ENCODE measurements at places on chromosomes 5 and 9.

GRCh38 chr9:108213511-108213910, 642.3 kb downstream of the ACTL7B start:
- DNase-seq, result no peak

GRCh38 chr5:62260513-62260912, 45.5 kb upstream of the KIF2A start:
- no peak for DNase-seq

DNA sequence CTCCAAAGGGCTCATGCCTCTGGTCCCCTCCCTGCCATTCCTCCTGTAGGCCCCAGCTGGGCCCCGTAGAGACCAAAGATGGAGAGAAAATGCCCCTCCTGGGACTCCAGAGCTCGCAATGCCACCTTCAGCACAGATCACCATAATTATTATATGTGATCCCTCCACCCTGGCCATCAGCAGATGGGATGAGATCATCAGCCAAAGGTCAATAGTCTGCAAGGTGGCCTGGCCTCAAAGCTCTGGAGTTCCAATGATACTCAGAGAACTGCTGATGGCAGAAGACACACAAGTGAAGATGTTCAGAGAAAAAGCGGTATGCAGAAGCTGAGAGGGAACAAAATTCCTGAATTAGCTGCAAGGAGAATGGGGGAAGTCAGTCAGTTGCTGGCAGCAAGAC, 5.0 kb downstream of the RPP25L start:
- DNase-seq, result no peak

DNA sequence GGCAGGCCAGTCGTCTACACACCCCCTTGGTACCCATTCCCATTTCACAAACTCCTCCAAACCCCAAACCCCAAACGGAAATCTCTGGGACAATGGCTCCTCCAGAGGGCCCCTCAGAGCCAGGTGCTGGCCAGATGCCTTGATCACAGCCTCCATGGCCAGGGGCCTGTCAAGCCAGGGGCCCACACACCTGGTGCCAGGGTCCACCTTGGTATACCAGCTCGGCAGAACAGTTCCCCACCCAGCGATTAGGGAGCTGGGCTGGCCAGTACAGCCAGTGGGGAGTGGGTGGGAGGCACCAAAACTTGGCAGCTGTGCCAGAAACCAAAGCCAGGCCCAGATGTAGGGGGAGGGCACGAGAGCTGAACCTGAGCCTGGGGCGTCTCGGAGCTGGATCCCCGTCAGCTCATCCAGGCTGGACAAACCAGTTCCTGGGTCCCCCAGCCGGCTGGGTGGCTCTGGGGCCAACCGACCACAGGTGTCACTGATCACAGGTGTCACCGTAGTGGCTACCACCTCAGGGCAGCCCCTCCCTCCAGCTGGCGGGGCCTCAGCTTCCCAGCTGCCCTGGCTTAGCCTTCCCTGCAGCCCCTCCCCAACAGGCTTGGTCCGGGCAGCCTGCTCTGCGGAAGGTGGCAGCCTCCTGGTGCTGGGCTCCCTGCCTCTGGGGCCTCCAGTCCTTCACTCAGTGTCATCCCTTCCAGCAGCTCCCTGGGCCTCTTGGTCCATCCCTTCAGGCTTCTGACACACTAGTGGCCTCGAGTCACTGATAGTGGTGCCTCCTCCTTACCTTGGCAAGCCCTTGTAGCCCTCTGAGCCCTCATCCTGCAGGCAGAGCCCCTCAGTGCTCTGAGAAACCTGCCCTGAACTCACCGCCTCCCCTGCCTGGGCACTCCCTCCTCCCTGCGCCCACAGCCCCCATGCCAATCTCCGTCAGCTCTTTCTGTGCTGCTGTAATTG, 6.6 kb upstream of the RMND5B start:
- no peak for DNase-seq

DNA sequence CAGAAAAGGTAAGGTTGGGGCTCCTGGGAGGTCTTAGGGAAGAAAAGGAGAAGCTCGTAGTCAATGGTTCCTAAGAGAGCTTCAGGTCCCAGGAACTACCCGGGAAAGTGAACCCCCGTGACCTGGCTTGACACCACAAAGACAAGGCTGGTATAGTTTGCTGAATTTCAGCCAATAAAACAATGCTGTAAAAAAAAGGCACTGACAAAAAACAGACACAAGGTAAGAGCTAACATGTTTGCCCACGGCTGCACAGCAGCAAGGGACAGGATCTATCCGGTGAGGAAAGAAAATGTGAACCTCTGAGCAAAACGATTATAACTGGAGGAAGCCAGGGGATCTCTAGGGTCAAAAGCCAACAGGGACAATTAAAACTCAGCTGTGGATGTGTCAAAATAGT, 17.1 kb downstream of the SLIT3 start:
- DNase-seq, result no peak

DNA sequence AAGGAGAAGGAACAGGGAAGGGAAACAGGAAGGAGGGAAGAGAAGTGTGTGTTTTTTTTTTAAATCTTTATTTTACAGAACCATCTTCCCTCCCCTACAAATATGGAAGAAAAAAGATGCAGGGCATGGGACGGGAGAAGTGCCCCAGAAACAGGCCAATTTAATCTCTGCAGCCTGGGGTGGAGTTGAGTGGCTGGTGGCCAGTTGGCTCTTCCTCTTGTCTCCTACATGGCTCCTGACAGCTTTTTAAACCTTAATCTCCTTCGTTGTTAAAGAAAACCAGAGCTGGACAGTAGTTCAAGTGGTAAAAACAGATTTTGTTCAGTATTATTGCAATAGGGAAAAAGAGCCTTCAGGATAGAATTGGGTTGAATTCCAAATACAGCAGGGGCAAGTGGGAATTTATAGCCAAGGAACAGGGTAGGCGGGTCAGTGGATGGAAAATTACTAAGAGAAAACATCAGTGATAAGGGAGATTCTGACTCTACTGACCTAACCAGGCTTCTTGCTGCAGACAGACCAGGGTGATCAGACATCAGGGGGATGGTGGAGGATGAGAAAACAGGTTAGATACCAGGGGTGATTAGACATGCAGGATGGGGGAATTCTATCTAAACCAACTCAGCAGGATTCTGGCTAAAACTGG, 125.1 kb upstream of the CLINT1 start:
- DNase-seq, result no peak

DNA sequence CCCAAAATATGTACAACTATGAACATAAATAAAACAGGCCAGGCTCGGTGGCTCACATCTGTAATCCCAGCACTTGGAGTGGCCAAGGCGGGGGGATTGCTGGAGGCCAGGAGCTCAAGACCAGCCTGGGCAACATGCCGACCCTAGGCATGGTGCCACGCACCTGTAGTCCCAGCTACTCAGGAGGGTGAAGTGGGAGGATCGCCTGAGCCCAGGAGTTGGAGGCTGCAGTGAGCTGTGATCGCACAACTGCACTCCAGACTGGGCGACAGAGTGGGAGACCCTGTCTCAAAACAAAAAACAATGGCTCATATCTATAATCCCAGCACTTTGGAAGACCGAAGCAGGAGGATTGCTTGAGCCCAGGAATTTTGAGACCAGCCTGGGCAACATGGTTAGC, 1.5 kb downstream of the HAUS6 start:
- DNase-seq, result no peak

DNA sequence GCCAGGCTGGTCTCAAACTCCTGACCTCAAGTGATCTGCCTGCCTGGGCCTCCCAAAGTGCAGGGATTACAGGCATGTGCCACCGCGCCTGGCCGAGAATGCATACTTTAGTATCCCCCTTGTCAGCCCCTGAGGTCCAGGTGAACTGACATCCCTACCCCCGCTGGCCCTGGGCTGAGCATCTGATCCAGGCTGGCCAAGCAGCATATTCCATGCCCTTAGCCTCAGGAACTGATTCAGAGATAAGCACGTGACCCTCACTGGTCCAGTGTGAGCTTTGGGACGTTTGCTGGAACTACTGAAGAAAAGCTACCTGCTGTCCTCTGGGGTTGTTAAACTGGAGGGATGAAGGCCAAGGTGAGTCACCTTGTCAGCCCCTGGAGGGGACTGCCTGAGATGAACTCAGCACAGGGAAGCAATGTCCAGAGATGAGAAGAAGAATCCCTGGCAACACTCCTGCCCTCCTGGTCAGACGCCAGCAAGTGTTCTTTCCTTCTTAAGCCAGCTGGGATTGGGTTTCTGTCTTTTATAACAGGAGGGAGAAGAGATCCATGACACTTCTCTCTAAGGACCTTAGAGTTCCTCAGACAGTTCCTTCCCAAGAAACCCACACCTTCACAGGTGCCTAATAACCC, 59.1 kb upstream of the FBXW11 start:
- DNase-seq, result no peak

GRCh38 chr9:88187631-88188030, 49.4 kb upstream of the SPATA31C2 start:
- no peak for DNase-seq

DNA sequence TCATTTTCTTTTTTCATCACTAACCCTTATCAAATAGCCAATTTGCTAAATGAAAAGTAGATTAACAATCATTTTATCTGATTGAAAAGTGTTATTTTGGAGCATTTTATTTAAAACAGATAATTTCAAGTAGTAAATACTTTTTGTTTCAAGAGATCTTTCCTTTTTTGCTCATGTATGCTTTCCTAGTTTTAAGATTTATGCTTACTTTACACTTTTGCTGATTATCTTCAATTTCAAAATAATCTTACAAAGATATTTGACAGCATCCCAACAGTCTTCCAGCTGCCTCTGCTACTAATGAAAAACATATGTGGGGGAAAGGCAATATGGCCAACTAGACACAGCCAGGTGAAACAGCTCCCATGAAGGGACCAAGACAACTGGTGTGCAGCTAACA, 1027.3 kb upstream of the CDH9 start:
- DNase-seq, result no peak

DNA sequence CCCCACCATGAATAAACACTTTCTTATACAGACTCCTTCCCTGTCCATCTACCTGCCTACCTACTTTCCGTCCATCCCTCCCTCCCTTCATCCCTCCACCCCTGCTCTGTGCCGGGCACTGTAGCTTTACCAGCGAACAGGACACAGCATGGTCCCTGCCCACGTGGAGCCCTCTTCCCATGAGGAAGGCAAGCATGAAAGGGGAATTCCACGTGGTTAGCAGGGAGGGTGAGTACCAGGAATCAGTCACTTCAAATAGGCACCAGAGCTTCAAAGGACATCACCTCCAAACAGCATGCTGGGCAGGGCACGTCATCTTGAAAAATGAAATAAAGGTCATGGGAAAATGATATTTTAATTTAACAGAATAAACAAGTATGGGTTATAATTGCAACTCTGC, 35.0 kb upstream of the TDRD7 start:
- DNase-seq, result no peak

DNA sequence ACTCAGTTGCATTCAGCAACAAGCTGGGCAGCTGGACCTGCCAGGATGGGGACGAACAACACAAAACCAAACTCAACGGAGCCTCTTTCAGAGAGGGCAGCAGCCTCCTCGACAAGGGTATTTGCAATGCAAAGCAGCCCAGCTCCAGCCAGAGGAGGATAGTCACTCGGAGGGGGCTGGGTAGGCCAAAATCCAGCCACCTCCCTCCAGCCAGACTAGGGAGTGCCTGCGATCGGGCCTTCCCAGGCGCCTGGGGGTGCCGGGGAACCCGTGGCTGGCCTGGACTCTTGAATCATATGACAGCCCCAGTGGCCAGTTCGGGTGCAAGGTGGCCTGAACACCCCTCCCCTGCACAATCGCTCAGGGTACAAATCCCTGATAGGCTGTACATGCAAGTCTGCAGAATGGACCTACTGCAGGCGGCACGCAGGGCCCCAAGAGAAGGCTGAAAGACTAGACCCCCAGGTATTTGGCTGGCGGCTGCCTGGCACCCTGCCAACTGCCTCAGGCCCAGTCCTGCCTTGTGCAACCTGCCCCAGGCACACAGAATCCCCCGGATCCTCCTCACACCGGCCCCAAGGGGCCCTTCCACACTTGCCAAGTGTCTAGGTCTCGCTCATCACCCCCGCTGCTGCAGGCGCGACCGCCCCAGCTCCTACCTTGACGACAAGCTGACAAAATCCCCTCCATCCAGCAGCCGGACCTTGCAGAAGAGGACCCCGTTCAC, 1.3 kb downstream of the EEIG1 start:
- DNase-seq, result no peak

GRCh38 chr9:34459941-34460340, 1.3 kb downstream of the DNAI1 start:
- no peak for DNase-seq

DNA sequence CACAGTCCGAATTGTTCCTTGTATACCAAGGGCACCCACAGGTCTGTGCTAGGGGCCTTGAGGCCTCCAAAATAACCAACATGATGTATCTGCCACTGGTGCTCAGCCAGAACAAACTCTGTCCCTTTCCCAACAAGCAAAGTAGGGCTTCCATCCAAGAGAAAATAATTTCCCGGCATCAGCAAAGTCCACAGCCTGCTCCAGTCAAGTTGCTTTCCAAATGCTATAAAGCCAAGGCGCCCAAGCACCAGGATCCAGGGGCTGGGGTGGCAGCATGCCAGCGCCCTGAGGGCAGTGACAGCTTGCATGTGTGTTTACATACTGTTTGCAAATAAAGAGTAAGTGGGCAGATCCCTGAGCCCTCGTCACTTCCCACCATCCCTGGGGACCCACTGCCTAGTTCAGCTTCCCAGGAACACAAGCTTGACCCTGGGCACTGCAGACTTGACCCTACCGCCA, 155.9 kb downstream of the ERCC6L2 start:
- DNase-seq, result no peak

DNA sequence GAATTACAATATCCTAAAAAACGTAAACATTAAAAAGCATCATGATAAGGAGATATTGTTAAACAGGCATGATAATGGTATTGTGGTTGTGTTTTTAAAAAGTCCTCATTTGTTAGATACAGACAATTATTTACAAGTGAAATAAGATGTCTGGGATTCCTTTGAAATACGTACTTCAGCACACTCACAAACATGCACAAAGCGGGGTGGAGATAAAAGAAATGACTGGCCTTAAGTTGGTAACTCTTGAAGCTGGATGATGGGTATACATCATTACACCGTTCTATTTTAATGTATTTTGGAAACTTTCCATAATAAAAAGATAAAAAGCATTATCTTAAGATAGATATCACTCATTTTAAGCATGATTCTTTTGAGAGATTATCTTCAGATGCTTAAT, 1.0 kb downstream of the FAM200C start:
- DNase-seq, result no peak

DNA sequence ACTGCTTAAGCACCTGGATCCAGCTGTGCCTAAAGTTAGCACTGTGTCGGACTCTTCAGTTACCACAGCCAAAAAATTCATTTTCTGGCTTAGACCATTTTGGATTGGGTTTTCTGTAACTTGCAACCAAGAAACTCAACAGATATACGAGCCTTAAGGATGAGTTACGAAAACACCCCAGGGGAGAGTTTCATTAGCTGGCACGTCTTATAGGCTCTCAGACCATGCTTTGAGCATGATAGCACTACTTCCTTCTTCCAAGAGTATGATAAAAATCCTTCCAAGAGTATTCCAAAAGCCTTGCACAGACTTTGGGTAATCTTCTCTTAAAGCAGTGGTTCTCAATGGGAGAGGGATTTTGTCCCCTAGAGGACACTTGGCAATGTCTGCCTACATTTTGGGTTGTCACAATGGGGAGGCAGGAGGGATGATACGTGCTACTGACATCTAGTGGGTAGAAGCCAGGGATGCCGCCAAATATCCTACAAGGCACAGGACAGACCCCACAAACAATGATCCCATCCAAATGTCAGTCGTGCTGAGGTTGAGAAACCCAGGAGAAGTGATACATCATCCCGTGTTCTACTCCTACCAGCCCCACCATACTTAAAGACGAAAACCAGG, 64.8 kb downstream of the SMIM23 start:
- no peak for DNase-seq
